Frontal cortex (tissue), 4 donors: ENCODE measurements at places on chromosomes 5 and 9. TPM values are rescaled to one million over a fixed set of nuclear protein-coding genes. Genes with fewer than 3 reads are reported as not detected.
A peak's percentile ranks its signal among the peaks of the same experiment; 100 is the strongest.

GRCh38 chr5:149581192-149581861, at the start of gene ARHGEF37:
TSS of gene ARHGEF37 (plus strand) at chr5:149581498. CDS start at chr5:149597770, 16,272 bp downstream.
- peak; percentile 70 for DNase-seq

DNA sequence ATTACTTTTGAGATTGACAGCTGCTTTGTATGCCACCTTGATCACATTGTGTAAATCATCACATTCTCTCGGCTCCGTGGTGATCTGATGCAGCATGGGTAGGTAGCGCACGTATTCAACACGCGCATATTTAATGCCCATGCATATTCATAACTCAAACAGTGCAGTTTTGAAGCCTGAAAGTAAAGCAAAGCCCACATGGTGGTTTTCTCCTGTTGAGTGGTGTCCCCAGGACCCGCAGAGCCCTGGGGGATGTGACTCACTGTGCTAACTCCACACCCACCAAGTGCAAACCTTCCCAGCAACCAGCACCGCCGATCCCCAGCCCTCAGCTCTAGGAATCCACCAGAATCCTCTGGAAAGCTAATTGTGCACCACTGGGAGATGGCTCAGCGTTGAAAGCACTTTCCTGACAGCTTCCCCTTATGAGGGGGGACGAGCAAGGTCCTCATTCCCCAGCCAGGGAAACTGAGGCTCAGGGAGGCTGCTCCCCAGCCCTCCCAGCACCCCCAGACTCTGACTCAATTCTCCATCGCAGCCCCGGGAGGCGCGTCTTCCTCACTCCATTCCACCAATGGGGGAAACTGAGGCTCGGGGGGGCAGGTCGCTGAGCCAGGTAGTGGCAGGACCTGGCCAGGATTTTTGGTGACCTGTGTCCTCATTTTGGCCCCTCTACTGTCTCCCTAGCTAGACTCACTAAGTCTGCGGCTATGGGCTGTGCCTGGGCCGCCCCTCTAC, 46.4 kb downstream of the SARDH start:
- DNase-seq = no peak

DNA sequence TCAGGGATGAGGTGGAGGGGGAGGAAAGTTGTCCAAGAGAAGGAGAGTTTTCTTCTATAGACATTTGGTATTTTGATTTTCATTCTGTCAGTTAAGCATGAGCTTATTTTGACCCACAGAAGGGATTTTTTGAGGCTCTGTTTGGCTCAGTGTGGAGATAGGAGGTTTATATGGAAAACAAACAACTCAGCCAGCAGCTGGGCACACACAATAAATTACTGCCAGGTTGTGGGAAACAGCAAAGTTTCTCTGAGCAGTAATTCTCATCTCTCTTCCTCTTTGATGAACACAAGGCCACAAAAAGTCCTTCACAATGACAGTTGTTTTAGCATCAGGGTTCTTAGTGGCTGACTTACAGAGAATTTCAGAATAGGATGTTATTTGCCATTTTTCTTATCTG, 486.1 kb downstream of the KDM4C start:
- DNase-seq = no peak

GRCh38 chr9:133575186-133576030, 33.8 kb downstream of the FAM163B start:
- DNase-seq = no peak

DNA sequence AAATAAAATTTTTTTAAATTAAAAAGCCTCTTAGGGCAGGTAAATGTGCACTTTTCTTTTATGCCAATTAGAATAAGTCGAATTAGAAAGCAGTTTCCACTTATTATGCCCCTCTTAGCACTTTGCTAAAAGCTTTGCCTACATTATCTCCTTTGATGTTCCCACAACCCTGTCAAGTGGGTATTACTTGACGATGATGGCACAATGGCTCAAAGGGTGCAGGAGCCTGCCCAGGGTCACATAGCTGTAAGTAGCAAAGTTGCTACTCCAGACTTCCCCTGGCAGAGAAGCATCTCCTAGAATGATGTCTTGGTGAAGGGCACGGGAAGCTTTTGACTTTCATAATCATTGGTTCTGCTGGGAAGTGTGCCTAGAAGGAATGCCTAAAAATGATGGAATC, 18.4 kb upstream of the IQGAP2 start:
- no peak for DNase-seq

DNA sequence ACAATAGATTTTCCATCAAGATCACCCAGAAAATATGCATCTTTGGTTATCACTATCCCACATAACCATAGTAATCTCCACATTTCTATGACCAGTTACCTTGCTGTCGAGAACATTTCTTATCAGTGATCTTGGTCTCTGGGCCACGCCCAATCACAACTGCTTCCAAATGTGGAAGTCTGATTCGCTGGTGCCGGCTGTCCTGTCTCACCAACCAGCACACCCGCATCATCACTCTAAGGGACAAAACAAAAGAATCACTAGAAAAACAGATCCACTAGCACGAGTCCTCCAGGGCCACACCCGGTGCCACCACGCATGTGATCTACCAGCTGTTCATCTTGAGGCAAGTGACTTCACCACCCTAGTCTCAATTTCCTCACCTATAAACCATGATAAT, 11.8 kb downstream of the APTX start:
- no peak for DNase-seq

GRCh38 chr5:128695791-128696530, 157.9 kb upstream of the FBN2 start:
- no peak for DNase-seq

GRCh38 chr5:2160811-2161210, 278.1 kb upstream of the IRX4 start:
- no peak for DNase-seq

- no peak for DNase-seq
These were observed 12.6 kb downstream of the CRB2 start for GRCh38 chr9:123368536-123369153.

- no peak for DNase-seq
These were observed 73.4 kb downstream of the FBXO38 start for GRCh38 chr5:148457183-148457620.

GRCh38 chr9:14400658-14400995, 86.7 kb upstream of the NFIB start:
- peak; percentile 35 for DNase-seq

GRCh38 chr5:675111-675870, 17.9 kb downstream of the TPPP start:
- DNase-seq = no peak

- DNase-seq = no peak
These were observed 199.8 kb upstream of the PTGER4 start for GRCh38 chr5:40479939-40480338.

- no peak for DNase-seq
These were observed at the start of gene WNT8A for GRCh38 chr5:138083702-138084101. TSS of gene WNT8A (plus strand) at chr5:138084033. CDS start at chr5:138084128, 95 bp downstream.

- no peak for DNase-seq
These were observed 265.5 kb downstream of the CWC27 start for GRCh38 chr5:65034029-65034812.

- DNase-seq = no peak
These were observed 245.7 kb downstream of the NSG2 start for GRCh38 chr5:174291162-174291561.

DNA sequence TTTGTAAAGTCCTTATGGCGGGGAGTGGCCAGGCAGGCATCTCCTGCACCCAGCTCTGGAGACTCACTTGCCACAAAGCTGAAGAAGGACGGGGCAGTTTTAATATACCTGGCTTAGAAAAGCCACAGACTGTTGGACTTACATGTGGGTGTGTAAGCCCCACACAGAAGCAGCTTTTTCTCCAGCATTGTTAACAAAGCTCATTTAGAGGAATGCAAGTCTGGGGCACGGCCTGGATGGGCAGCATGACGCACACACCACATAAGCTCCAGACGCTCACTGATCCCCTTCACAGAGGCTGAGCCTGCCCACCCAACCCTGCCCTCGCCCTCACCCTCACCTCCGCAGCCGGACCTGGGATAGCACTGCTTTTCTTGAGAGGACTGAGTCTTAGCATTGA, 58.0 kb upstream of the PDE8B start:
- DNase-seq = no peak

GRCh38 chr5:165559645-165560044, 2054.2 kb downstream of the MAT2B start:
- DNase-seq = no peak

DNA sequence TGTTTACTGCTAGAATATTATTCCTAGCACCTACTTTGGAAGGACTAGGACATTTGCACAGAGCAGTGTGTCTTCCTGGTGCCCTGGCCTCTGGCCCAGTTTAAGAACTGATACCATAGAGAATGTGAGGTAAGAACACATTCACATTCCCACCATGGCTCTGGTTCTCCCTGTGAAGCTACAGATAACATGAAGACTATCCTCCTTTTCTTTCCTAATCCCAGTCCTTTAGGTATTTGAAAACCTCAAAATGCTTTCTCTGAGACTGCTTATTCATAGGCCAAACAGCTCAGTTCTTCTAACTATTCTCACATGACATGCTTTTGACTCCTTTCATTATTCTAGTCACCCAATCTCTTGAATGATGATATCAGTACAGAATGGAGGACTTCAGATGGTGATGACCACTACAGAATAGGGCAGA, 11.9 kb downstream of the FAM219A start:
- no peak for DNase-seq

DNA sequence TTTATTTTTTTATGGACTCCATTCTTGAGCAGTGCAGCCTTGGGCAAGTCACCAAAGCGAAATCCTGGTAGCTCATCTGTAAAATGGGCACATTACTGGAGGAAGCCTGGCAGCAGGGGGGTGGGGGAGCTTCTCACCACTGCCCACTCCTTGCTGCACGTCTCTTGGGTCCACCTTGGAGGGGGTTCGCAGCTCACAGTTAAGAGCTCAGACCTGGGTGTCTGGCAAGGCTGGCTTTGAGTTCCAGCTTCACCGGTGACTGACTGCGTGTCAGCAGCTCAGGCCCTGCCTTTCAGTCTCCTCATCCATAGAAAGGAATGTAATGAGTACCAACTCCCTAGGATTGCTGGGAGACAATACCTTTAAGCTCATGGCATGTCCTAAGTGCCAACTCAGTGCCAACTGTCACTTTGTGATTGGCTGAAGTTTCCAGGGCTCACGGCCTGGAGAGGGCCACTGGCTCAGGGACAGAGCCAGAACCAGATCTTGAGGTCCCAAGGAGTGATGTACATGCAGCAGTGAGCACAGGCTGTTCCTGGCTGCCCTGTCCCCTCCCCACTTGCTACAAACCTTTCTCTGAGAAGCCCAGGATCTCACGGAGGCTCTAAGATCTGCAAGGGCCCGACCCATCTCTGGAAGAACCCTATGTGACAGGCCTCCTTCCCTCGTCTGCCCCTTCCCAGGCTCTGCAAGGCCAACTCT, 72.9 kb downstream of the C9orf50 start:
- no peak for DNase-seq

GRCh38 chr9:133443982-133444381, 15.8 kb upstream of the CACFD1 start:
- no peak for DNase-seq

GRCh38 chr5:8842971-8843551, 702.8 kb downstream of the SEMA5A start:
- DNase-seq = peak; percentile 20

GRCh38 chr5:68027519-68027918, 188.0 kb upstream of the PIK3R1 start:
- DNase-seq = no peak

CAMK4 gene
- total RNA-seq = 67.3 TPM

IL13 gene
- not detected for total RNA-seq

ARHGEF28 gene
- total RNA-seq = 6.1 TPM

SH2D3C gene
- 6.1 TPM for total RNA-seq

WNT8A gene
- 0.82 TPM for total RNA-seq

STC2 gene
- total RNA-seq = 0.82 TPM

CDX1 gene
- total RNA-seq = not detected

CA9 gene
- total RNA-seq = 0.82 TPM

SPINK6 gene
- total RNA-seq = not detected

COL27A1 gene
- total RNA-seq = 0.41 TPM

GGTA1 gene
- 2.4 TPM for total RNA-seq

ANXA2R gene
- total RNA-seq = 0.41 TPM
